ENCODE measurements at places on chromosomes 6 and 20. TPM values are rescaled to one million over a fixed set of nuclear protein-coding genes. Genes with fewer than 3 reads are reported as not detected.

ADGRF1 gene
- not detected for polyA plus RNA-seq

TAGAP gene
- 0.39 TPM for polyA plus RNA-seq

KCNQ5 gene
- 3.2 TPM for polyA plus RNA-seq

ZSCAN23 gene
- polyA plus RNA-seq, result 1.2 TPM

NKAIN2 gene
- 7.7 TPM for polyA plus RNA-seq

LY6G6C gene
- polyA plus RNA-seq, result not detected

PTCRA gene
- not detected for polyA plus RNA-seq

HCRTR2 gene
- not detected for polyA plus RNA-seq

WASF1 gene
- 45.5 TPM for polyA plus RNA-seq

PCMTD2 gene
- polyA plus RNA-seq, result 22.6 TPM

CNBD2 gene
- 0.91 TPM for polyA plus RNA-seq

ADGB gene
- not detected for polyA plus RNA-seq

TUBB2B gene
- polyA plus RNA-seq, result 46.3 TPM

SLC52A3 gene
- polyA plus RNA-seq, result not detected

TRIM15 gene
- polyA plus RNA-seq, result not detected

CCDC170 gene
- 1.3 TPM for polyA plus RNA-seq

BHLHE23 gene
- not detected for polyA plus RNA-seq

UBE2C gene
- polyA plus RNA-seq, result not detected

MYLK4 gene
- 0.27 TPM for polyA plus RNA-seq

TREM2 gene
- not detected for polyA plus RNA-seq

LRP11 gene
- 48.8 TPM for polyA plus RNA-seq

NEDD9 gene
- 0.97 TPM for polyA plus RNA-seq

TRIM40 gene
- not detected for polyA plus RNA-seq

EYA4 gene
- not detected for polyA plus RNA-seq

MOG gene
- polyA plus RNA-seq, result 1.7 TPM

RSPO3 gene
- 69.2 TPM for polyA plus RNA-seq

NR2E1 gene
- not detected for polyA plus RNA-seq

B3GALT4 gene
- 2.3 TPM for polyA plus RNA-seq

TBPL1 gene
- 156 TPM for polyA plus RNA-seq

CLVS2 gene
- 16.6 TPM for polyA plus RNA-seq

SLC32A1 gene
- 29.4 TPM for polyA plus RNA-seq

PI16 gene
- not detected for polyA plus RNA-seq

SHLD1 gene
- 10.0 TPM for polyA plus RNA-seq

LHFPL5 gene
- not detected for polyA plus RNA-seq

EFCAB8 gene
- not detected for polyA plus RNA-seq

DEFB124 gene
- not detected for polyA plus RNA-seq

HCK gene
- not detected for polyA plus RNA-seq

MAK gene
- not detected for polyA plus RNA-seq

NKAIN4 gene
- 2.3 TPM for polyA plus RNA-seq

BPI gene
- not detected for polyA plus RNA-seq
